NCI-H748 treated with DMSO at 0.1 percent for 48 hours (cell line): ENCODE measurements at places on chromosomes 4 and X.

DNA sequence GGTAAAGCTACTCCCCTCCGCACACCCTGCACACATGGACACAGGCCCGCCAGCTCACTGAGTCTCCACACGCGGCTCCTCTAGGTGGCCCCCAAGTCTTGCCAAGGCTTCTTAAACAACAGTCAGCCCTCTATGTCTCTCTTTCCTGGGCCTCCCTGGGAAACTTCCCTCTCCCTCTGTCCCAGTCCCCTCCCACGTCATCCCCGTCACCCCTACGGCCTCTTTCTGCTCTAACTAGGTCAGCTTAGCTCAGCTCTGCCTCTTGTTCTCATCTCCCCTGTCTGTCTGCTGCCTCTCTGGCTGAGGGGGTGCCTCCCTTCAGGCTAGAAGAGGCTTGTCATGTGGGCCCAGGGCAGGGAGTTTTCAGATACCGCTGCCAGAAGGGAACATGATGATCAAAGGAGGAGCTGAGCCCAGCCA, 38.8 kb downstream of the SEPTIN6 start:
- no peak for DNase-seq

- DNase-seq = no peak
Measured at GRCh38 chr4:169050284-169050683, 40.2 kb upstream of the CBR4 start.

- no peak for DNase-seq
Measured at GRCh38 chr4:120418146-120418545, 351.5 kb upstream of the MAD2L1 start.

GRCh38 chr4:167826281-167826680, 266.1 kb upstream of the ANXA10 start:
- no peak for DNase-seq

DNA sequence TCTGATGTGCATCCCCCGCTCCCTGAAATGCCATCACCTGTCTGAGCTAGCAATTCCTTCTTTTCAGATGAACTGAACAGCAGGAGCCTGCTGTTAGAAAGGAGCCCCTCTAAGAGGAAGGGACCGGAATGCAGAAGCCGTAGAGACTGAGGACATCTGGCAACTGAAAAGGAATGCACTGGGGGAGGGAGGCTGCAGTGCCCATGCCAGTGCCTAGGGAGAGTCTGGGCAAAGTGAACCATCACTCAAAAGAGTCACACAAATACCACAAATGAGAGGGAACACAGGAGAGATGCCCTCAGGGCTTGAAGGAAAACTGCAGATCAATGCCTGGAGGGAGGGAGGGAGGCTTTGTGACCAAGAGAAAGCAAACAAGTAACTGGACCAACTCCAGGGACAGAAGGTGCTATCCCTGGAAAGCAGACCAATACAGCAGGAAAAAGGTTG, 93.9 kb upstream of the CBR4 start:
- no peak for DNase-seq

- DNase-seq = no peak
Measured at GRCh38 chr4:136443006-136443405, 1089.3 kb downstream of the PCDH18 start.

GRCh38 chr4:154137320-154137905, 348.5 kb upstream of the SFRP2 start:
- DNase-seq = no peak

- DNase-seq = no peak
Measured at GRCh38 chr4:85372966-85373365, 102.0 kb upstream of the ARHGAP24 start.

DNA sequence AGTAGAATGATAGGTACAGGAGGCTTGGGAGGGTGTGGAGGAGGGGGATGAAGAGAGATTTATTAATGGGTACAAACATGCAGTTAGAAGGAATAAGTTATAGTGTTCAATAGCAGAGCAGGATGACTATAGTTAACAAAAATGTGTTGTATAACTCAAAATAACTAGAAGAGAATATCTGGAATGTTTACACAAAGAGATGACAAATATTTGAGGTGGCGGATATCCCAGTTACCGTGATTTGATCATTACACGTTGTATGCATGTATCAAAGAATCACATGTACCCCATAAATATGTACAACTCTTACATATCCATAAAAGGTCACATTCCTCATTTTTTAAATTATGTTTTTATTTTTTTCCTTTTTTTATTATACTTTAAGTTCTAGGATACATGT, 456.6 kb downstream of the MAGEB5 start:
- no peak for DNase-seq

DNA sequence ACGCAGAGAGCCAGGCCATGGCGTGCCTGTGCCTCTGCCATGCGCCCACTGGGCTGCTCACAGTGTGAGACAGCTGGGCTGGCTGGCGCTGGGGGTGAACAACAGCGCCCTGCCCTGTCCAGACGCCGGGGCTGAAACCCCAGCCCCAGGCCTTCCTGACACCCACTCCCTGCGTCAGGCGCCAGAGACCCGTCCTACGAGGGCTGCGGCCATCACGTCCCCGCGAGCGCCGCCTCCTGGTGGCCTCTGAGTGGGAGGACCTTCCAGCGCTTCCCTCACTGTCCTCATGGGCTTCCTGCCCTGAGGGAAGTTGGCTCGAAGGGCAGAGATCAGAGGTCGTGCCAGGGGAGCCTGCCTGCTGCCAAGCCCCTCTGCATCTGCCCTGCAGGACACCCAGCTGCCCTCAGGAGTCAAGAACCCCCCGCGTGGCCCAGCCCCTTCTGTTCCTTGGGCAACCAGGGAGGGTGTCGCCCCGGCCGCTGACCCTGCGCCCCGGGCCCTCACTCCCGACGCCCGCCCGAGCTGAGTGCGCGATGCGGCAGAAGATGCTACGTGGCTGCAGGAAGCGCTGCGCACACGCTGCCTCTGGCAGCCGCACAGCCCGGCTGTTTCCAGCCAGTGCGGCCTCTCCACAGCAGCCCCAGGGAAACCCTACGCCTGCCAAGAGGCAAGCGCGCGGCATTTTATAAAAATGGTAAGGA, 16.2 kb downstream of the NELFA start:
- DNase-seq = no peak

DNA sequence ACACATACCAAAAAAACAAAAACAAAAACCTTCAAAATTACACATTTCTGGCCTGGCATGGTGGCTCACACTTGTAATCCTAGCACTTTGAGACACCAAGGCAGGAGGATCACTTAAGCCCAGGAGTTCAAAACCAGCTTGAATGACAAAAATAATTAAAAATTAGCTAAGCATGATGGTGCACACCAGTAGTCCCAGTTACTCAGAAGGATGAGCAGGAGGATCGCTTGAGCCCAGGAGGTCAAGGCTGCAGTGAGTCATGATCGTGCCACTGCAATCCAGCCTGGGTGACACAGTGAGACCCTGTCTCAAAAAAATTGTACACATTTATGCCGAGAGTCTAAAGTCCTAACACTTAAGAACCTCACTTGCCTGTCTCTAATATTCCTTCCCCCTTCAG, 18.3 kb downstream of the SLC39A8 start:
- DNase-seq = no peak

- no peak for DNase-seq
Measured at GRCh38 chr4:37993806-37994205, 33.6 kb downstream of the PTTG2 start.

DNA sequence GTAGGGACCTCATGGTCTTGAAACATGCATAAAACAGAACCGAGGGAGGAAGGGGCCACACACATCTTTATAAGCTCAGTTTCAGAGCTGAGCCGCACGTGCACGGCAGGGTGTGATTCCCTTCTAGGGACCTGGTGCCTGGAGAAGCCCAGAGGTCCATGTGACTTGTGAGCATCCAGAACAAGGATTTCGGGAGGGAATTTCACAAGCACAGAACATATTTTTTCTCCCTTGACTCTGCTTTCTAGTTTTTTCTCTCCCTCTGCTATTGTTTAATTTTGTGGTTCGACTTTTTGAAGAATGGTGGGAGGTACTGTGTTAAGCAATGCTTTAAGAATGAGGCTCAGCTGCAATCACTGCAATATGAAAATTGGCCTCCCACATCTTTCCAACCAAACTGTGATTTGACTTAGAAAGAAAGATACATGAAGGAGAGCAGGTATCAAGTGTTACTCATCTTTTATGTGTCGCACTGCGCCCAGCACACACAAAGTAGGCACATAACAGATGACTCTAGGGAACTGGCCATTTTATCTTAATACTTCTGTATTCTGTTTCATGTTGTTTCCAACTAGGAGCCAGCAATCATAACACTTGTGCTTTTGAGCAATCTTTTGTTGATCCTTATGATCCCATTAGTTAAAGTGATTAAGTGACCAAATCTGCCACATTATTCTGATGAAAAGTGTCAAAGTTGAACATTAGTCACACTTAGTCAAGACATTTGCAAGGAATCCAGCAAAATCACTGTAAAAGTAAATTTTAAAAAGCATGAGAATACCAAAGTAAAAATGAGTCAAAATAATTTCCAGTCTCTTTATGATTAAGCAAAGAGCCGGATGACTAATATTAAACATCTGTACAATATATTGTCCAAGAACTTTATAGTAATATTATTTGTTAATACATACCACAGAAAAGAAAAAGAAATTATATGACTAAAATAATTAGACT, 86.4 kb downstream of the SHISA3 start:
- no peak for DNase-seq

- DNase-seq = no peak
Measured at GRCh38 chr4:13821522-13821921, 194.0 kb upstream of the BOD1L1 start.

DNA sequence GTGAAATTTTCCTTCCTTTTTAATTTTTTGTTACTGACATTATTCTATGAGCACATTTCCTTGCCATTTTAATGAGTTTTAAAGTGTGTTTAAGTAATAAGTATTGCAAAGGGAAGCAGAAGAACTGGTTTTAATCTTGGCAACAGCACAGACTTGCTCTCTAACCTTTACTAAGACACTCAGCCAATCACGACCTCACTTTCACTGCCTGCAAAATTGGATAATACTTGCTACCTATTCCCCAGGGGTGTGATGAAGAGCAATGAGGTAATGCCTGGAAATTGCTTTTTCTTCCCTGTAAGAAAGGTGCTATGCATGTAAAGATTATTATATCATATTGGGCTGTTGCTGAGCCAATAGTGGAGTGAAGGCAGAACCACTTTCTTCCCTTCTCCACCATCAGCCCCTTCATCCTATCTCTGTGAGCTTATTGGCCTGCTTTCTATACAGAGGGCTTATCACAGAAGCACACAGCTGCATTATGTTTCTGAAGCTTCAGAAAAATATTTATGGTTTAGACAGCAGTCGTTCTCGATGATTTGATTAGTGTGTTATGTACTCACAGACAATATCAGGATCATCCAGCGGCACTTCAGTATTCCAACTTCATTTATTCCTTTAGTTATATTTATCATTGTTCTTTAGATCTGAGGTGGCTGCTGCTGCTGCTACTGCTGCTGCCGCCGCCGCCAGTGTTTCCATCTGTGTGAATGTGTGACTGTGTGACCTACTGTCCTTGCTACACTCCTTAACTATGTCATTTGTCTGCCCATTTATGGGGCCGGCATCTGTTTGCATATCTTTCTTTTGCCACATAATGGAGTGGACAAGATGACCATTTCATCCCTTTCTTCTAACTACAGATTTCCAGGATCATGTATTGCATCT, 255.1 kb downstream of the C4orf33 start:
- DNase-seq = no peak

- DNase-seq = no peak
Measured at GRCh38 chr4:108683479-108683878, 33.1 kb downstream of the OSTC start.

DNA sequence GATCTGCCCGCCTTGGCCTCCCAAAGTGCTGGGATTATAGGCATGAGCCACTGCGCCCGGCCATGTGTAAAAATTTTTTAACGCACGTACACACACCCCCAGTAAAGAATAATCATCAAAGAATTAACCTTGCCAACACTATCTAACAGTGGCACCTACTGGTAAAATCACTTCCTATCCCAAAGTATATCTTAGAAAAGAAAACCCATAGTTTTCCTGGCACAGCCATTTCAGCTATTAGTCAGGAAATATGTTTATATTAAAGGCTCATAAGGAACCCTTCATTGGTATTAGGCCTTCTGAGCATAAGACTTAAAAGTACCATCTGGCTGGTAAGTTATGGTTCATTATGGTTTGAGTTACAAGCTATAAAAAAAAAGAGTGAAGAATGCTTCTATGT, 14.1 kb downstream of the S100G start:
- no peak for DNase-seq
